Fibroblast of skin of left biceps (primary cell): ENCODE measurements at places on chromosomes 6 and 20.

GRCh38 chr6:125303512-125303854, 1.7 kb upstream of the HDDC2 start:
- DNase-seq = no peak

DNA sequence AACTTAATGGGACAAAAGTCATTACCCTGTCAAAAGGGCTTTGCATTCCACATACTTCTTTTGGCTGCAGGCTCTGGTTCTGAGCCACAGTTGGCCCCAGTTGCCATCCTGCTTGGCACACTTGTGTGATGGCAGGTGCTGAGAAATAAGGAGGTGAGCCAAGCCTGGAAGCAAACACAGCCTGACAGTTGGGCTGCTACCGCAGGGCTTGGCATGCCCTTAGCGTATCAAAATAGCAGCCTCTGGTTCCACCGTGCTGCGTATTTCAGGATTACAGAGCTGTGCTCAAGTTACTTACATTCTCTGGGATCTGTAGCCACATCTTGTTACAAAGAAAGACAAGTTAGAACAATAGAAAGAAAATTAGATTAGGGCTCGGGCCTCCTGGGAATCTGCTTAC, 11.1 kb downstream of the MTHFD1L start:
- no peak for DNase-seq

- peak; percentile 34 for DNase-seq
Measured at GRCh38 chr20:41078329-41078728, 49.7 kb downstream of the TOP1 start.

GRCh38 chr6:156988276-156989158, 211.3 kb downstream of the ARID1B start:
- DNase-seq = no peak

DNA sequence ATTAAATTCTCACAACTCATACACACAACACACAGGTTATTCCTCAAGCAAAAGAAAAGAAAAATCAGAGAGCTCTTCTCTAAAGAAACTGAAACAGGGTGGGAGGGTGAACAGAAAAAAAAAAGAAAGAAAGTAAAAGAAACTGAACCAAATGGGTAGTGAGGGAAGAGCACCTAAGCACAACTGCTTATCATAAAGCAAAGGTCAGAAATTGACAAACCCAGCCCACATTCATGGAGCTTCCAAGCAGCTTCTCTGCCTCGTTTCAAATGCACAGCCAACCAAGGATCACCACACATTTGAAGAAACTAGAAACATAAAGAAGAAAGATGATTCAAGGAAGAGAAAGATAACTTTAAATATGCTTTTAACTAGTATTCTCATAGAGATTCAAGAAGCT, 90.5 kb downstream of the RNGTT start:
- no peak for DNase-seq

GRCh38 chr6:158279615-158280014, 32.6 kb upstream of the TULP4 start:
- no peak for DNase-seq

GRCh38 chr20:32780278-32780677, 18.1 kb downstream of the DNMT3B start:
- DNase-seq = no peak

DNA sequence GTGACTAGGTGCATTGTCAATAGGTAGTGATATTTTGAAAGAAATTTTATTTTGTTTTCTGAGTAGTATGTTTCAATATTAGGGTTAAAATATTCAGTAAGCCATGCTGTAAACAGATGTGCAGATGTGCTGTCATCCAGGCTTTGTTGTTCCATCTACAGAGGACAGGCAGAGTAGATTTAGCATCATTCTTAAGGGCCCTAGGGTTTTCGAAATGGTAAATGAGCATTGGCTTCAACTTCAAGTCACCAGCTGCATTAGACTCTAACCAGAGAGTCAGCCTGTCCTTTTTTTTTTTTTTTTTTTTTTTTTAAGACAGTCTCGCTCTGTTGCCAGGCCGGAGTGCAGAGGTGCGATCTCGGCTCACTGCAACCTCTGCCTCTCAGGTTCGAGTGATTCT, 27.1 kb upstream of the BACH2 start:
- no peak for DNase-seq

DNA sequence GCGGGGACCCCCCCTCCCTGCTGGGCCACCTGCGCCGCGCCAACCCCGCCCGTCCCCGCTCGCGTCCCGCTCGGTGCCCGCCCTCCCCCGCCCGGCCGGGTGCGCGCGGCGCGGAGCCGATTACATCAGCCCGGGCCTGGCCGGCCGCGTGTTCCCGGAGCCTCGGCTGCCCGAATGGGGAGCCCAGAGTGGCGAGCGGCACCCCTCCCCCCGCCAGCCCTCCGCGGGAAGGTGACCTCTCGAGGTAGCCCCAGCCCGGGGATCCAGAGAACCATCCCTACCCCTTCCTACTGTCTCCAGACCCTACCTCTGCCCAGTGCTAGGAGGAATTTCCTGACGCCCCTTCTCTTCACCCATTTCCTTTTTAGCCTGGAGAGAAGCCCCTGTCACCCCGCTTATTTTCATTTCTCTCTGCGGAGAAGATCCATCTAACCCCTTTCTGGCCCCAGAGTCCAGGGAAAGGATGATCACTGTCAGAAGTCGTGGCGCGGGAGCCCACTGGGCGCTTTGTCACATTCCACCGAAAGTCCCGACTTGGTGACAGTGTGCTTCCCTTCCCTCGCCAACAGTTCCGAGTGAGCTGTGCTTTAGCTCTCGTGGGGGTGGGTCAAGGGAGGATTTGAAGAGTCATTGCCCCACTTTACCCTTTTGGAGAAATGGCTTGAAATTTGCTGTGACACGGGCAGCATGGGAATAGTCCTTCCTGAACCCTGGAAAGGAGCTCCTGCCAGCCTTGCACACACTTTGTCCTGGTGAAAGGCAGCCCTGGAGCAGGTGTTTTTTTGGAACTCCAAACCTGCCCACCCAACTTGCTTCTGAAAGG, 2.1 kb downstream of the VEGFA start:
- no peak for DNase-seq

DNA sequence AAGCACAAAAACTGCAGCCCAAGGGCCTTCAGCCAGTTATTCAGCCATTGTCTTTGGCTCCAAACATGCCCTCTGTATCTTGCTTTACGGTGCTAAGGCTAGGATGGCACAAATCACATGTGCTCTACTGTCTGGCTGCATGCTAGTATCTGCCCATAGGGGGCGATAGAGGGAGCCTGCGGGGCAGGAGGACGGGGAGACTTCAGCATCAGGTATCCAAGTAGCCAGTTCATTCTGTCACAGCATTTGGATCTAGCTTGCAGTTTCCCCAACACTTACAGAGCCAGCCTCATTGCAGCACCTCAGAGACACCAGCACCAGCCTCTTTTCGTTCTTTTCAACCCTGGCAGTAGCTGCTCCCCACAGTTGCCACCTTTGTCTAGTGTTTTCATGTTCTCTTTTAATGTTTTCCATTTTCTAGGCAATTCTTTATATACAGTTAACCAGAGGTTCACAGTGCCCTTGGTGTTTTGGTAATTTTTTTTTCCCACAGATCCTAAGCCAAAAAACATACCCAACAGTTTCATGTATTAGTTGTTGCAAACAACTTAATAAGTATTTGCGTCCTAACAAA, 705.9 kb downstream of the PTPRT start:
- DNase-seq = no peak

- no peak for DNase-seq
Measured at GRCh38 chr20:14407336-14407735, 69.9 kb upstream of the FLRT3 start.

- no peak for DNase-seq
Measured at GRCh38 chr6:84416043-84416657, 188.7 kb upstream of the CEP162 start.

- DNase-seq = no peak
Measured at GRCh38 chr6:164258421-164258820, 843.9 kb downstream of the QKI start.

- DNase-seq = no peak
Measured at GRCh38 chr20:63253438-63254231, 628 bp downstream of the NKAIN4 start.

DNA sequence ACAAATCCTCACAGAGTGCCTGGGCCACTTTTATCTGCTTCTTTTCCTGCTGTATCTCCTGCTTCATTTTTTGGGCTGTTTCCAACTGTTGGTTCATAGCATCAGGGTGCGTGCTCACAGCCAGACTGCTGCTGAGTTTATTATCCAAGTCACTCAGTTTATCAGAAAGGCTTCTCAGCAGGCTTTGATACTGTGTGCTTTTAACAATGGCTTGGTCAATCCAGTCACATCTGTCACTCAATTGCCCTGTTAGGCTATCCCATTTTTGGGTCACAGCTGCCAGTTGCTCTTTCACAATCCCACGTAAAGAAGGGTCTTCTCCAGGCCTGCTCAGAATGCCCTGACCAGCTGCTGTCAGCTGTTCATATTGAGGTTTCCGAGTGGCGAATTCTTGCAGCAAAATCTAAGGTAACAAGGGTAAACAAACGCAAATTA, 87.2 kb downstream of the DST start:
- no peak for DNase-seq

DNA sequence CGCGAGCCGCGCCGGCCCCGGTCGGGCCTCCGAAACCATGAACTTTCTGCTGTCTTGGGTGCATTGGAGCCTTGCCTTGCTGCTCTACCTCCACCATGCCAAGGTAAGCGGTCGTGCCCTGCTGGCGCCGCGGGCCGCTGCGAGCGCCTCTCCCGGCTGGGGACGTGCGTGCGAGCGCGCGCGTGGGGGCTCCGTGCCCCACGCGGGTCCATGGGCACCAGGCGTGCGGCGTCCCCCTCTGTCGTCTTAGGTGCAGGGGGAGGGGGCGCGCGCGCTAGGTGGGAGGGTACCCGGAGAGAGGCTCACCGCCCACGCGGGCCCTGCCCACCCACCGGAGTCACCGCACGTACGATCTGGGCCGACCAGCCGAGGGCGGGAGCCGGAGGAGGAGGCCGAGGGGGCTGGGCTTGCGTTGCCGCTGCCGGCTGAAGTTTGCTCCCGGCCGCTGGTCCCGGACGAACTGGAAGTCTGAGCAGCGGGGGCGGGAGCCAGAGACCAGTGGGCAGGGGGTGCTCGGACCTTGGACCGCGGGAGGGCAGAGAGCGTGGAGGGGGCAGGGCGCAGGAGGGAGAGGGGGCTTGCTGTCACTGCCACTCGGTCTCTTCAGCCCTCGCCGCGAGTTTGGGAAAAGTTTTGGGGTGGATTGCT, 1.3 kb downstream of the VEGFA start:
- DNase-seq = no peak

DNA sequence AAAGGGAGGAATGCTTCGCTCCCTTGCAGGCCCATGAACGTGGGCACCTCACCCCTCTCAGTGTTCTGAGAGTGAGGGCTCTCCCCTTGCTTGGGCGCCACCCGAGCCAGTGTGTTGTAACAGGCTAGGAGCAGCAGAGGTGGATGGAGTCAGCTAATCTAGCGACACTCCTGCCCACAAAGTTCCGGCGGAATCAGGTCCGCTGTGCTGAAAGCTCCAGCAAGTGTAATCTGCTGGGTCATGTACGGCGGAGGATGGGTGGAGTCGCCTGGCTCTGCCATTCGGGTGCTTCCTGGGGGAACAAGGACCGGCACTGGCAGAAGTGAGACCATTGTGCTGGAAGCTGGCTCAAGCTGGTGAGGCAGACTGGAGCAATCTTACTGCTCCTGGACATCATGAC, 1310.1 kb downstream of the EPHA7 start:
- DNase-seq = no peak

GRCh38 chr20:44083220-44083933, 103.6 kb downstream of the JPH2 start:
- DNase-seq = peak; percentile 9

GRCh38 chr6:49462599-49462926, 490 bp downstream of the MMUT start:
- DNase-seq = no peak

DNA sequence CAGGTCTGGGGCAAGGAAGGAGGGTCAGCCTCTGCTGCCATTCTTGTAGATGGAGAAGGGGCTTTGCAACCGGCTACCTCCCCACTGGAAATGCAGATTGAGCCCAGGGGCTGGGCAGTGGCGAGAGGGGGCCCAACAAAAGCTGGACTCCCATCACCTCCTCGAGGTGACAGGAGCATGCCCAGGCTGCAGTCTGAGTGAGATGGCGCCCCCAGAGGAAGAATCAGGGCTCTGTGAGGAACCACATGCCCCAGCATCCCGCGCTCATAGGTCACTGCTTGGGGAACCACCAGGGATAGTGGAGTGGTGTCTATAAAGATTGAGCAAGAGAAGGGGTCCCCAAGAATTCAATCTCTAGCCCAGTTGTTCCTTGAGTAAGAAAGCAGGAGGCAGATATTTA, 31.6 kb upstream of the NEDD9 start:
- DNase-seq = no peak

DNA sequence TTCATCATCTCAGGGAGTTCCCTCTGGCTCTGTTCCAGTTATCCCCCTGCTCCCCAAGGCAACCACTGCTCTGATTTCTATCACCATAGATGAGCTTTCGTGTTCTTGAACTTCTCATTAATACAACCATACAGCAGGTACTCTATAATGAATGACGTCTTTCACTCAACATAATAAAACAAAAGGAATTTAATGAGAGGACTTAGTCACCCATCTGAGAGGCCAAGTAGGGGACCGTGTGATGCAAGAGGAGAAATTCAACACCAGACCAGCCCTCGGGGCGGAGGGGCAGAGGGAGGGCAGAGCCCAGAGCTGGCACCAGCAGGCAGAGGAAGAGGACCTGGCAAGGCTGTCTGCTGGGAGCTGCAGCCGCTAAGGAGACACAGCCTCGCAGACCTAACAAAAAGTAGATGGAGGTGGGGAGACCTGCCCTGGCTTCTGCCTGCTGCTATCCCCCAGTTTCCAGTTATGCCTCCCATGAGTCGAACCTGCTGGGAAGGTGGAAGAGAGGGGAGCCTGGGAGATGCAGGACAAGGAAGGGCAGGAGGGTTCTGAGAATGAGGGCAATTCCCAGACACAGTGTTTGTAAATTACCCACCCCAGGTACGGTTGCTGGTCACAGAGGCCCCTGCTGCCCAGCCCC, 13.8 kb downstream of the CCN5 start:
- peak; percentile 45 for DNase-seq

- no peak for DNase-seq
Measured at GRCh38 chr20:32457479-32457986, 99.4 kb downstream of the ASXL1 start.

DNA sequence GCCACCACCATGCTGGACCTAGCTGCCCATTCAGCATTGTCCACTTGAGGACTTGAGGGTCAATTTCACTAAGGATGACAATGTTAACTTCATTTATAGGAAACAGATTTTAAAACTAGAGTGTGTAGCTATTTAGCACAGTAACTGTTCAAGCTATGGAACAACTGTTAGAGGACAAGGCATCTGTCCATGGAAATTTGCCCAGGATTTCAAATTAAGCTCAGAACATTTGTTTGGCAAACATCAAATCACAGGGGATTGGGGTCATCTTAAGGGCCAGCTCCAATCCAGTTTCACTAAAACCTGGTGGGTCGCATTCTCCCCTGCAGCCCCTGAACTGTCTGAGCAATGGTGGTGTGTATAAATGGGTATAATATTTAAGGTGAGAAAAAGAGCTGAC, 35.1 kb downstream of the PM20D2 start:
- no peak for DNase-seq
